Cortex of kidney (tissue), 1 donor: ENCODE measurements at places on chromosomes 1 and 21.

GRCh38 chr1:16258591-16259135 lies 21.7 kb upstream of the CPLANE2 start:
- DNase-seq: no peak

DNA sequence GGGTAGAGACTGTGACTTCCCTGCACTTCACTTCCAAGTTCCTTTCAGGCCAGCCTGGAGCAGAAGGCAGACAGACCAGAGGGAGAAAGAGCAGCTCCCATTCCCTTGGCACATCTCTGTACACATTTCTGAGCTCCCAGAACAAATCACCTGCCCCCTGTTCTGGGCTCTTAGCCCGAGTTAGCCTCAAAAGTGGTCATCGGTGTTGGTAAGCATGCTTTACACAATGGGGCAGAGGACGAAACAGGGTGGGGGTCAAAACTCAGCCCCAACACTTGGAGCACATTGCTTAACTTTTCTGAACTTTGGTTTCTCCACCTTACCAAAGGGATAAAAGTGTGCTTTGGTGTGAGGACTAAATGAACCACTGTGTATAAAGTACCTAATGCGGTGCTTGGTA lies 98.7 kb downstream of the DAB1 start:
- no peak for DNase-seq

GRCh38 chr1:24999426-24999825 lies 69.3 kb upstream of the RUNX3 start:
- no peak for DNase-seq

- no peak for DNase-seq
Observed at GRCh38 chr1:156641761-156642264, at the start of gene BCAN. TSS of gene BCAN (plus strand) at chr1:156642117. CDS start at chr1:156646055, 3,938 bp downstream.

GRCh38 chr1:70483342-70483741 lies 72.3 kb downstream of the CTH start:
- DNase-seq: no peak

DNA sequence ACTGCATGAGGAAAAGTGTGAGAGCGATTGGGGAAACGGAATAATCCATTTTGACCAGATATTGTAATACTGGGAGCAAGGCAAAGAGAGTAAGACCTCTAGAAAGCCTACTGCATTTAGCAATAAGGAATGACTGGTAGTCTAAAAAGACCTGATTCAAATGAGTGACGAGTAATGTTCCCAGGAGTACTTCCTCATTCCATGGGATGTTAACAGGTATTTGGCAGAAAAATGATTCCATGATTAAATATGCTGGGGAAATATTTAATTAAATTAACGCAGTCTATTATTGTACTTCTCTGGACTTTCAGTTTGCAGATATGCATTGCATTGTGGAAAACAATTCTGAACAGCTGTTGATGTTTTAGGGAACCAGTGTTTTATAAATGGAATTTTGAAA lies 105.5 kb downstream of the RPE65 start:
- DNase-seq: no peak

DNA sequence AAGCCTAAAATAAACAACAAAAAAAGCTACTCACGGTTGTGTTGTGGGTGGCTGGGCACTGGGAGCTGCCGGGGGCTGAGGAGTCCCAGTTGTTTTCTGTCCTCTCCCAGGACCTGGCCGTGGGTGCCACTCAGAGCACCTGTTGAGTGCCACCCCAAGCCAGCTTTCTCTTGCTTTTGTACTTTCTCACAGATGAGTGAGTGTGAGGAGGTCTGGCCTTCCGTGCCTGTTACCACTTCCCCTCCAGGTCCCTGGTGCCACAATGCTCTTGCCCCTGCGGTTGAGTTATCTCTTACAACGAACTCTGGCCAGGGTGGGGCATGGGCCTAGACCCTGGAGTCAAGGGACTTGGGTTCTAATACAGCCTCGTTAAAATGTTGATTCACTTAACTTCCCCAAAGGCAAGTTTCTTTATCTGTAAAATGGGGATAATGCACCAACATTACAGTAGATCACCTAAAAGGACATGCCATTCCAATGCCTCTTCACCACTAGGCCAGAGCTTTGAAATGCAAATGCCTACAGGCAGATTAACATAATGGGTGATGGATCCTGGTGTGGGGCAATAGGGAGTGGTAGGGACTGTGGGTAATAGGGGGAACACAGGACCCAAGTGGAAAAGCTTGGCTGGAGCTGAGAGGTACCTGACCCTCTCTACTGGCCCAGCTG lies at the start of gene CNR2:
TSS of gene CNR2 (minus strand) at position 151 of the 669 bp plus-strand sequence. CDS start 37,745 bp downstream, outside the sequence.
- DNase-seq: no peak

DNA sequence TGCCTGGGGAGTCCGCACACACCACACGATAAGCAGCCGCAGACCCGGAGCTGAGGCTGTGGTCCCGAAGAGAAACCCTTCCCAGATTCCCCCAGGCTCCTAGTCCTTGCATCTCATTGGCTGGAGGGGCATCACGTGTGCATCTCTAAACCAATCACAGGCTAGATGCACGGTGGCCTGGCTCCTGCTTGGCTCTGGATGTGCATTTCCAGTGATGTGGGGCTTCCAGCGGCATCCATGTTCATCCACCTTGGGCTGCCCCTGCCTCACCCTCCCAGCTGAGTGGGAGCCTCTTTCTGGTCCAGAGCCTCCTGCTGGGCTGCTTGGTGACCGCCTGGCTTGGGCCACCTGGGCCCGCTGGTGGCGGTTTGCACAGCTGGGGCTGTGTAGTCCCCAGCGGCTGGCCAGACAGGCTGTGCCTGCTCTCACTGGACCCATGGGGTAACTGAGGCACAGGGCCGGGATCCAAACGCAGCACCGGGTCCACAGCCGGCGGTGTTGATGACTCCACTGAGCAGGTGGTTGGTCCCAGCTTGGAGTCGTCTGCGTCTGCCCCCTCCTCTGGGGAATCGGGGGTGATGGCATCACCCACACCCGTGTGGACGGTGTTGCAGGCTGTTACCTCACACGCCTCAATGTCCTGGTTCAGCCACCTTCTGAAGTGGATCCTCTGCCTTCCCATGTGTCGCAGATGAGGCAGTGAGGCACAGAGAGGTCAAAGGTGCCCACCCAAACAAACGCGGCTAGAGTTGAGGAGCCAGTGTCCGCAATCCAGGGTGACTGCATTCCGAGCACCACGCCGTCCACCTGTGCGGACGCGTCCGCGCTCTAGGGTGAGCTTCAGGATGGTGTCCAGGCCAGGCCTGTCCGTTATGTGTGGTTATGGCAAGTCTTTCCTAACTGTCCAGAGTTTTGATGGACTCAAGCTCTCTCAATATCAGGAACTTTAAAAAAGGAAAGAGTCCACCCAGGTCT lies 41.3 kb downstream of the COL6A1 start:
- no peak for DNase-seq

GRCh38 chr1:6732942-6733341 lies 31.3 kb upstream of the DNAJC11 start:
- DNase-seq: no peak

- no peak for DNase-seq
Observed at GRCh38 chr1:5585256-5585655, 407.0 kb downstream of the NPHP4 start.

DNA sequence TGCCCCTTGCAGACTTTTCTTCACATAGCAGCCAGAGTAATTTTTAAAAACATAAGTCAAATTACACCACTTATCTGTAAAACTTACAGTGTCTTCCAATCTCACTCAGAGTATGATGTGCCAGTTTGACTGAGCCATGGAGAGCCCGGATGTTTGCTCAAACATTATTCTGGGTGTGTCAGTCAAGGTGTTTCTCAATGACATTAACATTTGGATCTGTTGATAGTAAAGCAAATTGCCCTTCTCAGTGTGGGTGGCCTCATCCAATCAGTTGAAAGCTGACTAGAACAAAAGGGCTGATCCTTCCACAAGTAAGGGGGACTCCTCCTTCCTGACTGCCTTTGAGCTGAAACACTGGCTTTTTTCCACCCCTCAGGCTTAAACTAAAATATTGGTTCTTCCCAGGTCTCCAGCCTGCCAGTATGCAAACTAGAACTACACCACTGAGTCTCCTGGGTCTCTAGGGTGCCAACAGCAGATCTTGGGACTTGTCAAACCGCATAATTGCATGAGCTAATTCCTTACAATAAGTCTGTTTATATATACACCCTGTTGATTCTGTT lies 157.9 kb upstream of the CTTNBP2NL start:
- no peak for DNase-seq
